ENCODE measurements at places on chromosomes 11 and 22.
A peak's percentile ranks its signal among the peaks of the same experiment; 100 is the strongest.

DNA sequence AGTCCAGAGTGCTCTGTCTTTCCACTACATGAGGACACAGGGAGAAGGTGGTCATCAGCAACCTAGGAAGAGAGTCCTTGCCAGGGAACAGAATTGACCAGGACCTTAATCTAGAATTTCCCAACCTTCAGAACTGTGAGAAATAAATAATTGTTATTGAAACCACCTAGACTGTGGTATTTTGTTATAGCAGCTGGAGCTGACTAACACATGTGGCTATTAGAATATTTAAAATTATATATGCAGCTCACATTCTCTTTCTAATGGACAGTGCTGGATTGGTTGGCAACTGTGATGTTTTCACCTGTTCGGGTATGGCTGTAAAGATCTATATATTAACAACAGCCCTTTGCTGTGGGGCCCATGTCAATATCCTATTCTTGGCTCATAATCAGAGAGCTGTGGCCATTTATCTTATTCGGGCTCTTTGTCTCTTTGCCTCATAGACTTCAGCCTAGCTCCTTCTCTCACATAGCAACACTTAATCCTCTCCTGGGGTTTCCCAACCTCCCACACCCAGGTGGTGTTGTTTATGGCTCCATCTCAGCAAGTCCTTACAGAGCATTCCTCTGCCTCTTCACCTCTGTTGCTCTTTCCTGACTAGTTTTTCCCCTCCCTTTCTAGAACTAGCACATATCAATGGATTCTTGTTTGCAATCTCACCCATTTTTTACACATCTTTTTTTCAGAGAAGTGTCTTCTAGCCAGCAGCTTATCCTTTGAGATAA, 46.4 kb upstream of the AMOTL1 start:
- DNase-seq: no peak

DNA sequence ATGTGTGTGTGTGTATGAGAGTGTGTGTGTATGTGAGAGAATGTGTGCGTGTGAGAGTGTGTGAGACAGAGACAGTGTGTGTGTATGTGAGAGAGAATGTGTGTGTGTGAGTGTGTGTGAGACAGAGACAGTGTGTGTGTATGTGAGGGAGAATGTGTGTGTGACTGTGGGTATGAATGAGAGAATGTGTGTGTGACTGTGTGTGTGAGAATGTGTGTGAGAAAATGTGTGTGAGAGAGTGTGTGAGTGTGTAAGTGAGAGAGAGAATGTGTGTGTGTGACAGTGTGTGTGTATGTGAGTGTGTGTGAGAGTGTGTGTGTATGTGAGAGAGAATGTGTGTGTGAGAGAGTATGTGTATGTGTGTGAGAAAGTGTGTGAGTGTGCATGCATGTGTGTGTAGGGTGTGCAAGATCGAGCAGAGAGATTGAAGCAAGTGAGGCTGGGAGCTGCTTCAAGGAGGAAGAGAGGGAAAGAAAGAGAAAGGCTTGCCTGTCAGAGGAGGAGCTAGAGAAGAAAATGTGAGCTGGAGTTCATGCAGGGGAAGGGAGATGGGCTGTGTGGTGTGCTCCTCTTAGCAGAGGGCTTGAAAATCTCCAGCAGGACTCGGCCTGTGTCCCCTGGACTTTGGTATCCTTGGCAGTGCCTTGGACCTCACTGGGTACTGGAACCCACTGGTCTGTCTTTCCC, 27.7 kb upstream of the TP53I11 start:
- no peak for DNase-seq

GRCh38 chr11:122363296-122363695, 247.3 kb upstream of the BLID start:
- no peak for DNase-seq

DNA sequence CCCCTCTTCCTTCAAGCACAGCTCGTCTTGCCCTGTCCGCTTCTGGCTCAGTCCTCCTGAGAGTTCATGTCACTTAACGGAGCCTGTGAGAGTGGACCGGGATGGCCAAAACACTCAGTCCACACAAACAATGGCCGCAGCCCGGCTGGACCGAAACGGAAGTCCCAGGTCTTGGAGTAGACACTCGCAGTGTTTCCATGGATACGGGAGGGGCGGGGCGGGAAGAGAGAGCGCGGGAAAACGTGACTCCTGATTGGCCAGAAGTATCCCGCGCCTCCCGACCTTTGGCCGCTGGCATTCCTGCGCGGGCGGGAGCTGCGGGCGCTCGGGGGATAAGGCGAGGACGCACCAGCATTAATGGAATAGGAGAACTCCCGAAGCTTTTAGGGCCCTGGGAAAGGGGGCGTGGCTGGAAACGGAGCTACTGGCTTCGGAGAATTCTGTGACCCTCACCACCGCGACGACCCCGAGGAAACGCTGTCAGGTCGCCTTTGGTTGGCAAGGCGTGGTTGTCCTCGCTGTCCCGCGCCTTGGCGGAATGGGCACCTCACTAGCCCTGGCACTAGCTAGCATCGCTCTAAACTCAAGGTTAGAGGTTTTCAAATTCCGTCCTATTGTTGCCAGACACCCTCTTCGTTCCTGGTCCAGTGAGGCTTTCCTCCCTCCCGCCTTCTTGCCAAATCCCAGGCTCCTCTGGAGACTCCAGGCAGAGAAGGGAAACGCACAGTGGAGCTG, at the start of the genes NLRP14 and ZNF214:
TSS of gene NLRP14 (plus strand) at position 297 of the 735 bp plus-strand sequence. CDS start 18,108 bp downstream, outside the sequence.
TSS of gene ZNF214 (minus strand) at position 164 of the 735 bp plus-strand sequence. CDS start 17,511 bp downstream, outside the sequence.
- DNase-seq: peak; percentile 90

DNA sequence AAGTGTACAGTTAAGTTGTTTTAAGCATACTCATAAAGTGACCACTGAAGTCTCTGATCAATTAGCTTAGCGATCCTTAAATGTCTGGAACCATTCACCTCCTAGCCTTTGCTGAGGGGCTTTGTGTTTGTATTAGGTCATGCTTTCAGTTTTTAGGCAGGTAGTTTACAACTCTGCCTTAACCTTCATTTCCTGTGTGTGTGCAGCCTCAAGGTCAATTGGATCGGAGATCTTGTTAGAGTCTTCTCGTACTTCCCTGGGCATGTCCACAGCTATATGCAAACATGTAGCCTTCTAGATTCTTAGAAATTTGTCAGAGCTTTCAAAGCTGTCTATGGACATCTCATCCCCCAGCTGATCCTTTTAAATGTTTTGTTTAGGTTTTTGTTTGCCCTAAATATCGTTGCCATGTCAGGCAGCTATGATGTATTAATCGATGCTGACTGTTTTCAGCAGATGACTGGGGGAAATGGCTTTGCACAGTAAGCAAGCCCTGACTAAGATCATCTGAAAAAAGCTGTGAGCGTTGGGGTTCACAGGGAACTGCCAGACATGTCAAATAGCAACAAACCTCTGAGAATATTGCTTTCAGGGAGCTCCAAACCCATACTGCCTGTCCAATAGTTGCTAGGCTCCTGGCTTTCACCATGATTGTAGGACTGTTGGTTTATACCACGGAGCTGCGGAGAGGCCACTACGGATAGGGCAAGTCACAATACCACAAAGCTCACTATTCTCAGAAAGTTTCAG, 45.6 kb downstream of the GLYAT start:
- DNase-seq: no peak

- DNase-seq: no peak
These were observed 13.3 kb upstream of the LIPT2 start for GRCh38 chr11:74506823-74507222.

DNA sequence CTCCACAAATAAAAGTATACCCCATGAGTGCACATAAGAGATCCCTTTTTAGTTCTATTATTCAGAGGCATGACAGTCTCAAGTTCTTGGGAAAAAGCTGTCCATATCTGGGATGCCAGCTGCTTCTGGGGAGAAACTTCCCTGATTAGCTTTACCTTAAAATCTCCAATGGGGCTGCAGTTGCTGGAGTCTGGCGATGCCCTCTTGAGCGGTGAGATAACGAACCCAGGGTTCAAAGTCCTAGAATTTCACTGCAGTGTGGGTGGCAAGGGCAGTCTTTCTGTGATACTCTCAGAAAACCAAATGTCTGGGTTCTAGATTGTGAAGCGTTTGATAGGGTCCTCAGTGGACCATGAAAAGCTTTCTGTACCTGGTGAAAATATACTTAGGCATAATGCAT, 7.4 kb upstream of the PRR33 start:
- DNase-seq: no peak

- DNase-seq: peak; percentile 50
These were observed 111.4 kb upstream of the SORL1-AS1 start for GRCh38 chr11:121563900-121564822.

DNA sequence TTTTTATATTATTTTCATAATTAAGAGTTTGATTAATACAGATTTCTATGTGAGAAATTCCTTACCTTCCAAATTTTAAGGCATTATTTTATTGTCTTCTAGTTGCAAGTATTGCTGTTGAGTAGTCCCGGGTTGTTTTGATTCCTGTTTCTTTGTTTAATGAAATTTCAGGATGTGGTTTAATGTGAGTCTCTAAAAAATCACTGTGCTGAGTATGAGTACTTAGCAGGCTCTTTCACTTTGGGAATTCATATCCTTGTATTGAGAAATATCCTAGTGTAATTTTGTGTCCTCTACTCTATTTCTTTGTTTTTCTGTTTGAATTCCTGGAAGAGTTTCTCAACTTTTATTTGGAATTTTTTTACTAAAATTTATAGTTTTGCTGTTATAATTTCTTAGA, 113.2 kb downstream of the TMEM135 start:
- DNase-seq: no peak

GRCh38 chr22:46251816-46252380, 1.8 kb upstream of the CDPF1 start:
- no peak for DNase-seq
